ENCODE measurements at places on chromosomes 6 and 20.

GRCh38 chr6:164531736-164532135 is 777.7 kb downstream of the C6orf118 start:
- no peak for DNase-seq

GRCh38 chr6:162962093-162962492 is 234.3 kb downstream of the PACRG start:
- no peak for DNase-seq

- no peak for DNase-seq
These were observed 125.0 kb upstream of the RPS6KA2 start for GRCh38 chr6:166752097-166752496.

- DNase-seq, result no peak
These were observed 149.9 kb upstream of the PTPN1 start for GRCh38 chr20:50360218-50360672.

DNA sequence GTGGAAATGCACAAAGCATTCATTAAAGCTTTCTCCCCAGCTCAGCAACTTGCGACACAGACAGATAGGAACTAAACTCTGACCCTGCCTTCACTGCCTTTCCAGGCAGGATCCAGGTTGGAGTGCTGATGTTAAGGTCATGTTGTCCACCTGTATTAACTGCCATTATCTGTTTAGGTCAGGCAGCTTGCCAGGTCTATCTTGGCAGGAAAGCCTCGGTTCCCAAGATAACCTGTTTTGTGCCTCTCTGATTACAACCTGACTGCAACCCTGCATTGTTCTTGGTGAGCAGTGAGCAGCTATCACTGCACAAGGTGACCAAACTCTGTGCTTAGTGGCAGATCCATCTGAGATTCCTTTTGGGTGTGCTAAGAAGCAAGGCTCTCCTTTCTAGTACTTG is 23.2 kb upstream of the ELOVL2 start:
- no peak for DNase-seq

DNA sequence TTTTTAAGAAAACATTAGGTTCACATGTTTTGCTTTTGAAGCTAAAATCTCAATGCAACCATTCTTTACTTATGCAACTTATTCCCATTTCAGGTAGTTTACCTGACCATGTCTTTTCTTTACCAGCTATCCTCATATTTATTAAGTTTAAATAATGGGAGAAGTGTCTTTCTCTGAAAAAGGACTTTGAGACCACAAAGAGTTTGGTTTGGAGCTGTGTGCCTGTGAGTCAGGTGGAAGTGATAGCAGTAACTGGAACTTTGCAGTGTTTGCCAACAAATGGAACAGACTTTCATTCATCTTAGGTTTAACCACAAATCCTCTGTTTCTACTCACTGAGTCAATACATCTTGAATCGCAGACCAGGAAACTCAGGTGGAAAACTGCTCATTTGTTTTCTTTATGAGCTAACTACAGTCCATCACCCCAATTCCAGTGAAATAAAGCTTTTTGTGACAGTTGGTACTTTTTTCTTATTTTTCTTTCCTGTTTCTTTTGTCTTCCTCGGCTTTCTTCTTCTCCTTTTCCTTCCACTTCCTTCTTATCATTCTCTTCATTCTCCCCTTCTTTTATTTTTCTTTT is 148.3 kb upstream of the RIN2 start:
- no peak for DNase-seq

DNA sequence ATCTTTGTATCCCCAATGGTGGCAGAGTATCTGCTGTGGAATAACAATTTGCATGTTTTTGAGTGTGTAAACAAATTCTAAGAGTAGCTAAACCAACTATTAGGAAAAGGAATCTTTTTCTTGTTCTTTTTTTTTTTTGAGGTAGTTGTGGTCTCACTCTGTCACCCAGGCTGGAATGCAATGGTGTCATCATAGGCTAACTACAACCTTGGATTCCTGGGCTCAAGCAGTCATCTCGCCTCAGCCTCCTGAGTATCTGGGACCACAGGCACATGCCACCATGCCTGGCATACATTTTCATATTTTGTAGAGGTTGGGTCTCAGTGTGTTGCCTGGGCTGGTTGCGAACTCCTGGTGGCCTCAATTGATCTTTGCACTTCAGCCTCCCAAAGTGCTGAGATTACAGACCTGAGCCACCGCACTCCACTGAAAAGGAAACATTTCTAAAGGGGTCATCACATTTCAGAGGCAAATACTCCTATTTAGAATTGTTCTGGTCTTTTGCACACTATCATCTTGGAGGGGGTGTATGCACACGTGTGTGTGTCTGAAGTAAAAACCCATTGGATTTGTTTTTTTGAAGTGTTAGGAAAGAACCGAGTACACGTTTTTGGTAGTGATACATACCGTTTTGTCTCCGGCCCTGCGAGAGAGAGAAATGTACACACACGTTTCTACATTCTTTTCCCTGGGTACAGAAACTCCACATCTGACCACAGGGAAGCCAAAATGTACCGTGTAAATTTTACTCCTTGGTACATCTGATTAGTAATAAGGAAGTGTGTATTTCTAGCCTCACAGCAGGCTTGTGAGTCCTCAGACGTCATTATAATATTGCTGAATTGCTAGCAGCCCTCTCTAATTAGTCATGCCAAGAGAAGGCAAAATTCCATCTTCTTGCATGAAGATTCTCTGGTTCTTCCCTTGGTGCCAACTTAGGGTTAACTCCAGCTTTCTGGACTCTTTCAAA is 183.6 kb downstream of the JARID2 start:
- no peak for DNase-seq

- DNase-seq, result no peak
These were observed 956.6 kb downstream of the KIF16B start for GRCh38 chr20:15616626-15617025.
